ENCODE measurements at places on chromosomes 13 and 19.

DNA sequence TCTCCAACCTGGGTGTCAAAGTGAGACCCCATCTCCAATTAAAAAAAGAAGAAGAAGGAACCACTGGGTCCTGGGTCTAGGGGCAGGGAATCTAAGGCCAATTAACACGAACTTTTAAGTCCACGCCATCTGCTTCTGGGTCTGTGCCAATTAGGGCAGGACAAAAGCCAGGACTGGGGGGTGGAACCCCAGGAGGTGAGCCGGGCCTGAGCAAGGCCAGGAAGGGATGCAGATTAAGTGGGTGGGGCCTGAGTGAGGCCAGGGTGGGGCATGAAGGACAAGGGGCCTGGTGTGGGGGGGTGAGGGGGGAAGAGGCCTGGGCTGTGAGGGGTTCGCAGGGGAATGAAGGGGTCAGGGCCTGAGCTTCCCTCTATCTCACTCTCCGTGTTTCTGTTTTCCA, 26.3 kb upstream of the ZNF83 start:
- no peak for DNase-seq

- no peak for DNase-seq
Observed at GRCh38 chr19:11091703-11092153, 2.5 kb downstream of the LDLR start.

- no peak for DNase-seq
Observed at GRCh38 chr19:19276386-19276785, 3.3 kb upstream of the TM6SF2 start.

GRCh38 chr19:49155820-49156346, 687 bp upstream of the HRC start:
- DNase-seq: no peak

DNA sequence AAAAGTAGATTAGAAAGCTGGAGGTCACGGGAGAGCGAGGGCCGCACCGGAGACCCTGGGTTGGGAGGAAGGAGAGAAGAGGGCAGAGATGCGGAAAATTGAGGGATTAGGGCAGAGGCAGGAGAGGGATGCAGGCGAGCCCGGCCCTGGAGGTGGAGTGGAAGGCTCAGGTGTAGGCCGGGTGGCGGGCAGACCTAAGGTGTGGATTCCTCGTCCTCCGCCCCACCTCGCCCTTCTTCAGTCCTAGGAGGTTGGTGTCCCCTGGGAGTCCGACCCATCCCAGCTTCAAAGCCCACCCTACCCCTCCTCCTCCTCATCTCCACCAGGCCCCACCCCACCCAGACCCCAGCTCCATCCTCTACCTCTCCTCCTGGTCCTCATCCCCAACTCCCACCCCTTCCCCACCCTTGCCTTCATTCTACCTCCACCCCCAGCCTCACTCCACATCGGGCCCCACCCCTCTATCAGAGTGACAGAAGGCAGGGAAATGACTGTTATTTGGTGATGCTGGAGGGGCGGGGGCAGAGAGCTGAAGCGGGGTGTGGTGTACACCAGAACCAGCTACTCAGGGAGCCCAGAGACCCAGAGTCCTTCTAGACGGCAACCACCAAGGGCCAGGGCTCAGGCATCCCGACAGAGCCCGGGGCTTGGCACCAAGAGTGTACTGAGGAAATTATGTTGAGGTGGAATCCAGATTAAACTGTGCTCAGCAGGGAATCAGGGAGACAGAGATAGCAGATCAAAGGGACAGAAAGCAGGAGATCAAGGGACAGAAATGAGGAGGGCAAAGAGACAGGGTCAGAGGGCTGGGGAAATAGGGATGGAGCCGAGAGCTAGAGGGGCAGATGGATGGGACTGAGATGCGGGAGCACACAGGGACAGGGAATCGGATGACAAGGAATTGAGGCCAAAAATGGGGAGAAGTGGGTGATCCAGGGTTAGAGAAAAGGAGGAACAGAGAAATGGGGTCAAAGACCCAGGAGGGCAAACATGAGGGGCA, 6.4 kb downstream of the ERFL start:
- no peak for DNase-seq

DNA sequence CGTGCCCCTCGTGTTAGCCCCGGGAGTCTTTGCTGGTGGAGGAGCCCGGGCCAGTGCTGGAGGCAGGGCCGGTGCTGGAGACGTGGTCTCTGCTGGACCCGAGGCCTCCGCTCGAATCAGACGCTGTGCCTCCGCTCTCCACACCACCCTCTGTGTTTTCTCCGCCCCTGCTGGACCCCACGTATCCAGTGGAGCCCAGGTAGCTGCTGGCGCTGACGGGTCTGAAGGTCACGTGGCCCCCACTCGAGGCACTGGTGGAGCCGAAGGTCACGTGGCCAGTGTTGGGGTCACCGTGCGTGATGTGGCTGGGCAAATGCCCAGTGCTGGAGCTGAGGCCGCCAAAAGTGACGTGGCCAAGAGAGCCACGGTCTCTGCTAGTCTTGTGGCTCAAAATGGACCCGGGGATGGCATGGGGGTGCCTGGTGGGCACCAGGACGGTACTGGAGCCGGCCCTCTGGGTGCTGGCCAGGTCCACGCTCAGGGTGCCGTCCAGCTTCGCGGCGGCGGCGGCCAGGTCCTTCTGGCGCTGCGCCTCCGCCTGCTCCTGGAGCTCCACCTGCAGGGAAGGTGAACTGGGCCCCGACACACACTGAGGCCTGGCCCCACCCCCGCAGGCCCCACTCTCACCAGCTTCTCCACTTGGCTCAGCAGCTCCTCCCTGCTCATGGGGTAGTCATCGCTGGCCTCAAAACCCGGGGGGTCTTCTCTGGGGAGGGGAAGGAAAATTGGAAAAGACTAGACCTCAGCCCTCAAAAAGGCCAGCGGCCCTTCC, 27.3 kb downstream of the ZNF114 start:
- no peak for DNase-seq

DNA sequence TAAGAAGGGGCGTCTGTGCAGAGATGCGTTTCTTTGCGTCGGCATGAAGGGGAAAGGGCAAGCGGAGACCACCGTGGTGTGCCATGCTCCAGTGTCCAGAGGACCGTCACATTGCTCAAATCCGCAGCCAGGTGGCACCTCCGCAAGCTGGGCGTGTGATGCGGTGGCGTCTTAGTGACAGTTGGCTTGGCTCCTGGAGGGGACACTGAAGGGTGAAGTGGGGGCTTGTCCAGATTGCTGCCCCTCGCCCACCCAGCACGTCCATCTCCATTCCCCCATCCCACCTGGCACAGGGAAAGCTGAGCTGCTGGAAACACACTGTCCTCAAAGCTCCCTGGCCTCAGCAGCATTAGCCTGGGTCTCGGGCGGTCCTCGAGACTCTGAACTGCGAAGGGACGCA, 135.3 kb downstream of the SOX1 start:
- no peak for DNase-seq

DNA sequence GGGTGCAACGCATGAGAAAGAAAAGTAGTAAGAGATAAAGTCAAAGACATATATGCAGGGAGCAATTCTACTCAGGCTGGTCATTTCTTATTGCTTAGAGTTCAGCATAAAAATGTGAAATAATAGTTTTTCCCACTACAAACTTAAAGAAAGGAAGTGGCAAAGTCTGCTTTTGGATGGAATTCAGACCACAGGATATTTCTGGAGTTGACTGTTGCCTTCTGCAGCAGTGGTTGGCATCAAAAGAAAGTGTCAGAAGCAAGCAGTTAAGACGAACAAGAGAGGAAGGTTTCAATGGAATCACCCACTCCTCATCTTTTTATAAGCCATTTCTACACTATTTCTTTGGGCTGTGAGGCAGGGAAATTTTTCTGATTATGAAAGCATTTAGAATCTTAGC, 36.2 kb upstream of the TRPC4 start:
- DNase-seq: no peak

- DNase-seq: no peak
Observed at GRCh38 chr13:99640260-99640659, 139.0 kb downstream of the TM9SF2 start.

GRCh38 chr13:51684076-51684475, 99.8 kb downstream of the WDFY2 start:
- no peak for DNase-seq

DNA sequence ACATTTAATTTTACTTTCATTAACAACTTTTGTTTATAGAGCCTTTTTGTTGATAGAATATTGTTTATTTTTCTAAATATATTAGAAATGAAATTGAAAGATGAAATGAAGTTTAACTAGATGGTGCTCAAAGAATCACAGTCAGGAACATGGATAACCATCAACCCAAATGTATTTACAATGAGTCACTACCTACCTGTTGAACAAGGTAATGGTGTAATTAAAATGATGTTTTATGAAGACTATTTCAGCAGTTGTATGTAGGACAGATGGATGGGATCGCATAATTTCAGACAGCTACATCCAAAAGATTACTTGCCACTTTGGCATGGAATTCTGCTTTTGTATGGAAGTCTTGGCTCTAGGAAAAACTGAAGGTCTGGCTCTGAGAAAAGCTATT, 403.6 kb upstream of the SLC10A2 start:
- DNase-seq: no peak

- no peak for DNase-seq
Observed at GRCh38 chr19:10669246-10669645, 15.1 kb downstream of the ILF3 start.

DNA sequence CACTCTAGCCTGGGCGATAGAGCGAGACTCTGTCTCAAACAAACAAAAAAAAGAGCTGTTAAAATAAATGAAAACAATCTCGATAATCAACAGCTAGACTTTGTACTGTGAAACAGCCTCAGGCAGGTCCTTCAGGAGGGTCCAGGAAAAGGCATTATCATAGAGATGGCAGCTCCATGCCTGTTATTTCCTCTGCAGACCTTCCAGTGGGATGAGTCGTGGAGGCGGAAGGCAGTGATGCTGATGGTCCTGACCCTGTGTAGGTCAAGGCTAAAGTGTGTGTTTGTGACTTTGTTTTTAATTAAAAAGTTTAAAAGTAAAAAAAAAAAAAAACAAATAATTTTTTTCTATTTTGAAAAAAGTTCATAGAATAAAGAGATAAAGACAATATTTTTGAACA, 117.4 kb downstream of the TNFRSF19 start:
- no peak for DNase-seq

DNA sequence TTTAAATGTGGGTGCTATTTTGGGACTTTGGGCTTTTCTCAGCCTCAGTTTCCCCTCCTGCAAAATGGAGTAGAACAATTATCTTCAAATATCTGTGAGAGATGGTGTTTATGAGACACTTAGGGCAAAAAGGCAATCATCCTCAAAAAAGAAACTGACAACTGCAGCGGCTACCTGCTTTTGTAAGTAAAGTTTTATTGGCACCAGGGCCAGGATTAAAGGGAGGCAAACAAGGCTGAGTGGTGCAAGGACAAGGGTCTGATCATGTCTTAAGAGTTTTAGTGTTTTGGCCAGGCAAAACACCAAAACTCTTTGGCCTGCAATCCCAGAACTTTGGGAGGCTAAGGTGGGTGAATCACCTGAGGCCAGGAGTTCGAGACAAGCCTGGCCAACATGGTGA, 1.3 kb upstream of the MAST3 start:
- no peak for DNase-seq

- DNase-seq: no peak
Observed at GRCh38 chr19:54875506-54875905, 1.5 kb downstream of the FCAR start.

GRCh38 chr13:45122941-45123340, 2.6 kb downstream of the GTF2F2 start:
- DNase-seq: no peak

DNA sequence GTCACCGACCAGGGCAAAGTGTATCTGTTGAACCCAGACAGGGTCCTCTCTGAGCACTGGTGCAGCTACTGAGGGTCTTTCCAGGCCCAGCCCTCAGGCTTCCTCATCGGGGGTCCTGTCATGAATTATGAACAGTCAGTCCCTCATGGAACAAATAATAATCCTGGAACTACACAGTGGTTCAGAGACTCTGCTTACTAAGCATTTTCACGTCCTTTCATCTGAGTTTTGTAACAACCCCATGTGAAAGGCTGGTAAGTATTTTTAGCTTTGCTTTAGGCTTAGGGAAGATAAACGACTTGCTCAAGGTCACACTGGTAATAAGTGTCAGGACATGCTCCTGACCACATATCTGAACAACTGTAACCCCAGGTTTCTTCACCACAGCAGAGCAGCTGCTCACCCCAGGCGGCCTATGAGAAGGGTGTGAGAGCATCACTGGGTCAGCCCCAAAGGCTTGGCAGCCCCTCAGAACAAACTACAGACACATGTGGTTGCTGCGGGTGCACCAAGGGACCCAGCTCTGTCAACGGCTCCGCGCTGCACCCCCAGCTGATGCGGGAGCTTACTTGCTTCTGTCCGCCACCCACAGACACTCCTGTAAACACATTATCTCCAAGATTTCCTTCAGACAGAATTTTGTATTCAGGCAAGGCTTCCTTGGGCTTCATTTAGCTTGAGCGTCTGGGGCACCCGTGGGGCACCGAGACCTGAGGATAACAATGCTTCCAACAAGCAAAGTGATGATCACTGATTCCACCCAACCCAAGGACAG, 19.4 kb upstream of the GSX1 start:
- DNase-seq: no peak

GRCh38 chr19:18307271-18307681, 15.6 kb downstream of the LSM4 start:
- no peak for DNase-seq

DNA sequence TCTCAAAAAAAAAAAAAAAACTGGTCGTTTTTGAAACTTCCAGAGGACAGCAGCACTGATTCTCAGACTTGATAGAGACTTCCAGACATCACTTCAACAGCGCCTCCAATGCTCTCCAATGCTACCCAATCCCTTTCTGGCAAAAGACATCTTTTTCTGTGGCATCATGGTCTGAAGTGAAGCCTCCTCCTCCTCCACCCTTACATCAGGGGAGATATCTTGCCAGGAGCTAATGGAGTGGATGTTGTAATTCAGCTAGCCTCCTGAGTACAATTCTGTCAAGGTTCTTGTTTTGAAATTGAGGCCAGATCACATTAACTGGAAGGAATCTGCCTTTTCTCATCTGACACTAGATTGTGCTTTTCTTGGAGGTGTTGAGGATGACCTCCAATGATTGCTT, 24.2 kb downstream of the FXYD5 start:
- DNase-seq: no peak

- no peak for DNase-seq
Observed at GRCh38 chr19:11247391-11247790, 8.0 kb downstream of the ANGPTL8 start.

DNA sequence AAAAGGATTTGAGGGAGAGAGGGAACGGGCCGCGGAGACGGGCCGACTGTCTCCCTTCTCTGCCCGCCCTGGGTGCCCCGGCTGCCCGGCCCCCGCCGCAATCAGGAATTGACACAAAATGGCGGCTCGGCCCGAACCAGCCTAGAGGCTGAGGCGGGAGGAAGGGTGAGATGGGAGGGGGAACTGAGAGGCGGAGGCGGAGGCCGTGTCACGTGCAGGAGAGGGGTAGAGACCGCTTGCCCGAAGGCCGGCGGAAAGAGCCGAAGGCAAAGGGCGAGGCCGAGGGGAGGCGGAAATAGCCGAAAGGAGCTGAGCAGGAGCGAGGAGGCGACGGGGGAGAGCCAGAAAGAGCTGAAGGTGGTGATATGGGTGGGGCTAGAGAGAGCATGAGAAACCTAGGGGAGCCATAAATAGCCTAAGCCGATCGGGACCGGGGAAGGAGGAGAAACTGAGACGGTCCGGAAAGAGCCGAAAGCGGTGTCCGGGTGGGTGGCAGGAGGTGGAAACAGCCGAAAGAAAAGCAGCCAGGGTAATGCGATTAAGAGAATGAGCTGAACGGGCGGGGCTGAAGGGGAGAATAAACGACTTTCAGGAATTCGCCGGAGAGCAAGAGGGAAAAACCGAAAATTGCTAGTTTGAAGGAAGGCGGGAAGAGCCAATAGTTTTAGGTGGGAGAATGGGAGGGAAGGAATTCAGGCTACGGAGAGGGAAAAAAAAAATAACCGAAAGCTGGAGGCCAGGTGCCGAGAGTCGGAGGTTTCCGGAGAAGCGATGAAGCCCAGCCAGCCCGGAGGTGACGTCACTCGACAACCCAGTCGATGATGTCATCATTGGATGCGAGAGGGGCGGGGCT, at the start of gene ZC3H4:
Gene ZC3H4 (minus strand): TSS at position 780 of the 853 bp plus-strand sequence. CDS start 1,192 bp downstream, outside the sequence.
- DNase-seq: peak; percentile 98

Measured in NCI-H1105 treated with DMSO at 0.1 percent for 48 hours (cell line).